HEK293T (cell line): ENCODE measurements at places on chromosomes 13 and 19.

GRCh38 chr19:54376610-54377285 is 12.0 kb upstream of the LAIR1 start:
- no peak for DNase-seq

GRCh38 chr13:22618002-22618401 is 562.8 kb upstream of the SGCG start:
- no peak for DNase-seq

- DNase-seq: peak; percentile 65
Measured at GRCh38 chr19:1223018-1223855, 14.6 kb downstream of the CBARP start.

DNA sequence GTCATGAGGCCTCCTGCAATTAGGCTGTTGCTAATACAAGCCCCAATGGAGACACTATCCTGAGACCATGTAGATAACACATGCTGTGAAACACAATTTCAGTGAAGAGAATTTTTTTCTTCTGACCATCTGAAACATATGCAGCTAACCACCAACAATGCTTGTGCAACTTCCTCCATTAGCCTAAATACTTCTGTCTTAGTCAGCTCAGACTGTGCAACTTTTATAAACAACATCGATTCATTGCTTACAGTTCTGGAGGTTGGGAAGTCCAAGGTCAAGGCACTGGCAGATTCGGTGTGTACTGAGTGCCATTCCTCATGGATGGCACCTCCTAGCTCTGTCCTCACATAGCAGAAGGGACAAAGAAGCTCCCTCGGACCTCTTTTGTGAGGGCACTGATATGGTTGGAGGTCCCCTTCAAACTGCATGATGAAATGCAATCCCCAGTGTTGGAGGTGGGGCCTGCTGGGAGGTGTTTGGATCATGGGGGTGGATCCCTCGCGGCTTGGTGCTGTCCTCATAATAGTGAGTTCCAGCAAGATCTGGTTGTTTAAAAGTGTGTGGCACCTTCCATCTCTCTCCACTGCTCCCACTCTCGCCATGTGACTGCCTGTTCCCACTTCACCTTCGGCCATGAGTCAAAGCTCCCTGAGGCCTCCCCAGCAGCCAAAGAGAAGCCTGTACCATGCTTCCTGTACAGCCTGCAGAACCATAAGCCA is 27.7 kb downstream of the STK24 start:
- DNase-seq: no peak

DNA sequence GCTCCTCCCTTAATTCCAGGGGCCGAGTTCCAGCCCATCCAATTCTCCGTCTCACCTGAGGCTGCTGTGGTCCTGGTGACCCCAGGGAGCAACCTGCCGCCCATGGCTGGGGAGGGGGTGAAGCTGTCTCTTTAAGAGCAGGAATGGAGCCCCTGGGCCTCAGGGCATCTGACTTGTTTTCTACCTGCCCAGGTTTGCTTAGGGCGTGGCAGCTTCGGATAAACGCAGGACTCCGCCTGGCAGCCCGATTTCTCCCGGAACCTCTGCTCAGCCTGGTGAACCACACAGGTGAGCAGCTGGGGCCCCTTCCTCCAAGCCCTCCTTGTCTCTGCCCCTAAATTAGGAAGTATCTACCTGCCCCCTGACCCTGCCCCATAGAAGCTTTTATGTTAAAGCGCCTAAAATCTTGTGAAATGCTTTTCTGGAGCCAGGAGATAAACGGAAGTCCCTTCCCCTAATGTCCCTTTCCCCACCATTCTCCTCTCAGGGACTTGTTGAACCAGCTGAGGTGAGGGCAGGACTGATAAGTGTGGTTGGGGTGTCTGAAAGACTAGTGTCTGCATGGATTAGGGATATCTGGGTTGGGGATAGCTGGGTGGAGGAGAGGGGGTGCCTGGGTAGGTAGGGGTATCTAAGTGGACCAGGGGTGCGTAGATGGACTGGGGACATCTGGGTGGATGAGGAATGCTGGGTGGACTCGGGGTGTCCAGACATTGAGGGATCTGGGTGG is 614 bp downstream of the FXYD3 start:
- DNase-seq: no peak

GRCh38 chr13:72890546-72890945 is 108.6 kb downstream of the PIBF1 start:
- DNase-seq: no peak

GRCh38 chr13:45436953-45437352 is 18.8 kb upstream of the SLC25A30 start:
- no peak for DNase-seq

DNA sequence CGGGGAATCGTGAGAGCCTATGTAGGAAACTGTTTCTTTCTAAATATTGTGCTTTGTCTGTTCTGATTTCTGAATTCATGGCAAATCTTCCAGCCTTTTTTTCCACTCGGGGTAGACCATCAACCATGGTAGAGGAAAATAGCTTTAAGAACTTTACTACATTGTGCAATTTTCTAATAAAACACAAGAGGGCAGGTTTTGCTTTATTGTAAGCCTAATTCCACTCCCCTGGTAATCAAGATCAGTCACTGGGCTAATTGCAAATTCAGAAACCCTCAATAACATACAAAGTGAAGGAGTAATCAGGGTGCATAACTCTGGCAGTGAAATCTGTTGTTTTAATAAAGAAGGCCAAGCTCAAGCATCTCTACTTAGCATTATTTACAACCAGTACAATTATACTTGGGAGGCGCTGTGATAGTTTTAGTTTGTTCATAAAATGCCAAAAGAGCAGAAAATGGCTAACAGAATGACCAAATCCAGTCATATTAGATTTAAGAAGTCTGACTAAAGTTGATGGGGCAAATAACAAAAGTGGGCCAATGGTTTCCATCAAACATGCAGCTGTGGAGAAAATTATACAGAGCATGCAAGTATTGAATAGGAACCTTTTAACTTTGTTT is 43.8 kb downstream of the DCT start:
- peak; percentile 80 for DNase-seq

GRCh38 chr13:110443622-110444225 is 117.8 kb downstream of the RAB20 start:
- DNase-seq: no peak

- DNase-seq: no peak
Measured at GRCh38 chr19:46809534-46810272, 21.3 kb upstream of the SLC1A5 start.

- no peak for DNase-seq
Measured at GRCh38 chr19:44515907-44516306, 13.6 kb downstream of the CEACAM20 start.
